AG09309 (cell line): ENCODE measurements at places on chromosomes 1 and 21.

- DNase-seq: no peak
Observed at GRCh38 chr21:40235528-40235927, 368.3 kb downstream of the PCP4 start.

- no peak for DNase-seq
Observed at GRCh38 chr1:15212954-15213291, 34.1 kb upstream of the FHAD1 start.

DNA sequence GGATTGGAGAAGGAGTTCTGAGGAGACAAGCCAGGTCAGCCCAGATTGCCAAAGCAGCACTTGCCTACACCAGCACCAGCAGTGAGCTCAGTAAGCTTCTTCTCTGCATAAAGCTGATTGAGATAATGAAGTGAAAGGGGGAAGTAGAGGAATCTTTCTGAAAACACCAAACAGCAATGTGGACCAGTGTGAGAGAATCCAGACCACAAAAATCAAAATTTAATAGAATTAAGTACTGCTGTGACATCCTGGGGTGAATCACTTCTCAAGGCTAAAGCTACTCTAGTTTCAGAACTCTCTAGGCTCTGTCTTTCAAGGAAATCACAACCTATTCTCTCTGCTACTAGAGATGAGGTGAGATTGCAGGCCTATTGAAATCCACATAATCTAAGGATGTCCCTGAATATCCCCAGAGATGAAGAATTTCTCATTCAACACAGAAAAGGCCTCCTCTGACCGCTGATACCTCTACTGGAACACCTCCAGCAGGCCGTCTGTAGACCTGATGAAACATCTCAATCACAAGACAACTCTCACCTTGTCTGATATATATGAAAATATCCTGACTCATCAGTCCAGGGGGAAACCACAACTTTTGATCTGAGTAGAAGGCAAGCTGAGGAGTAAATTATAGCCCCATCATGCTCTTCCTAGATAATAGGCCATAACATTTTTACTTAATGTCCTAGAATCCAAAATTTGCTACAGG is at the start of gene FCRL4:
Gene FCRL4 (minus strand): TSS at position 127 of the 709 bp plus-strand sequence. CDS start 141 bp downstream, outside the sequence.
- no peak for DNase-seq

GRCh38 chr1:69982992-69983391 is 222.4 kb downstream of the LRRC40 start:
- no peak for DNase-seq

GRCh38 chr1:39116116-39116607 is 88.3 kb upstream of the MACF1 start:
- no peak for DNase-seq

- DNase-seq: peak; percentile 57
Observed at GRCh38 chr1:68339505-68339904, 107.2 kb upstream of the WLS start.

DNA sequence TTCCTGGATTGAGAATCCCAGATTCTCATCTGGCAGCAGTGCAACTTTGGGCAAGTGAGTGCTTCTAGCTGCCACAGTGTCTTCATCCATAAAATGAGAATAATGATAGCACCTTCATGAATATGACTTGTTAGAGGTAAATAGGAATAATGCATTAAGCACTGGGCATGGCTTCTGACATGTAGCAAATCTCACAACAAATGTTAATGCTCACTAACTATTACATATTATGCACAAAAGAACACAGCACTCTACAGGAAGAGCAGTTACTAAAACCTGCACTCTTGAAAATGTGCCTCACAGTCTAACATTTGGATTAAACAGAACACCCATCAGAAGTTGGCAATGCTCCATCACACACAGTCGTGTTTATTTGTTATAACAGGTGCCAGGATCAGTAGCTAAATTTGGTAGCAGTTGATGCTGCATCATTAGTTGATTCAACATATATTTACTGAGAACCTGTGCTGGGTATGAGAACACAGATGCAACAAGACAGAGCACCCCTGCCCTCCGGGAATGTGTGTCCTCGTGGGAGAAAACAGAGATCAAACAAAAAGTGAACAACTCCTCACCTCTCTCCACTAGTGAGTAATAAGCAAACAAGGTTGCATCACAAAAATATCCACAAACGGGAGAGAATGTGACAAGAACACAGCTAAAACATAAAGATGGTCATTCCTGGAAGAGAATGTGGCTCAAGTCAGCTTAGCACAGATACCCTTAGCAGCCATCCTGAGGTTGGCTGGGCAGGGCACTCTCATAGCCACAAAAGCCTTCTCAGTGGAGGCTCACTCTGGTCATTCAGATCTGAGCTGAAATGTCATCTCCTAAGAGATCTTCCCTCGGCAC is 26.2 kb upstream of the LBR start:
- no peak for DNase-seq

DNA sequence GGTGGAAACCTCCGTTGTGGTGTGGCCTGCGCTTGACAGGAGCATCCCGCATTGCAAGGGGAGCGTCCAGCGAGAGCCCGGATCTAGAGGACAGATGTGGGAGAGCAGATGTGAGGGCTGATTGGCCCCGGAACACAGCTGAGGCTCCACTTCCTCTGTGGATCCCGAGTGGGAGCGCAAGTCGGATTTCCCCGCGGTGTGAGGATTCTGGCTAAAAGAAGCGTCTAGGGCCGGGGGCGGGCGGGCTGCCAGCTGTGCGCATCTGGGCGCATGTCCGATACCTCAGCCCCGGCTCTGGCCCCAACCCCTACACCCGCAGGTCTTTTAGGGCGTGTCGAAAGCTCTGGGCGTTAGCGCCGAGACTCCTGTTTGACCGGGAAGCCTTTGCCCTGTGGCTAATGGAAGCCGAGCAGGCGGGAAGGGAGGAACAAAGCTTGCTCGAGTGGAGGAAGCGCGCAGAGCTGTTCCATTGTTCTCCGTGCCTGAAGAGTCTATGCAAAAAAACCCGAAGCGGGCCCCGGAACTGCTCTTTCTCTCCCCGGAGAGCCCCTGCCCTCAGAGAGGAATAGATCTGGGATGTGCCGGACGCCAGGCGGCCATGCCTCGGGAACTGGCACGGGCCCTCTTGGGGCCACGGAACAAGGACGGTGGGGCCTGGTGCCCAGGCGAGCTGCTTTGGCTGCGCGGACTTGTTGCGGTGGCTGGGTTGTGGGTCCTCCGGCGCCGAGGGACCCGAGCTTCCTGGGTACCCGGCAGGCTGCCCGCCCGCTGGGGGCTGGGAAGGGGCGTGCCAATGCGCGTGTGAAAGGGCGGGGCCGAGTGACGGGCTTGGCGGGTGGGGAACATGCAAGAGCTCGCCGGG is 111.1 kb downstream of the NAV1 start:
- no peak for DNase-seq

DNA sequence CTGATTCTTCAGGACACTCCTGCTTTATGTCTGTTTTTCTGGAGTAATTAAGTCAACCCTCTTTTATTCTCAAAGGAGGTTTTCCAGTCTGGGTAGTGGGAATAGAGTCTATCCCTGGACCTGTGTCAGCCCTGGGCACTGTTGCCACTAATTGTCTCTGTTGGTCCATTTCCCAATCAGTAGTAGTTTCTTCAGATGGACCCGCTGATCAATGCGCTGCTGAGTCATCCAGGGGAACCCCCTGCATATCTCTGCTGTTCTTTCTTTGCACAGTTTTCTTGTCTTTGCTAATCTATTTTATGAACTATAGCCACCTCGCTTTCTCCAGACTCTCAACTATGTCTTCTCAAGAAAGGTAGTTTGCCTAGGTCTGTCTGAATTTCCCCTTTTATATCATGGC is 82.5 kb downstream of the TNNI3K start:
- no peak for DNase-seq

GRCh38 chr1:23448846-23449245 is 24.3 kb upstream of the TCEA3 start:
- no peak for DNase-seq

DNA sequence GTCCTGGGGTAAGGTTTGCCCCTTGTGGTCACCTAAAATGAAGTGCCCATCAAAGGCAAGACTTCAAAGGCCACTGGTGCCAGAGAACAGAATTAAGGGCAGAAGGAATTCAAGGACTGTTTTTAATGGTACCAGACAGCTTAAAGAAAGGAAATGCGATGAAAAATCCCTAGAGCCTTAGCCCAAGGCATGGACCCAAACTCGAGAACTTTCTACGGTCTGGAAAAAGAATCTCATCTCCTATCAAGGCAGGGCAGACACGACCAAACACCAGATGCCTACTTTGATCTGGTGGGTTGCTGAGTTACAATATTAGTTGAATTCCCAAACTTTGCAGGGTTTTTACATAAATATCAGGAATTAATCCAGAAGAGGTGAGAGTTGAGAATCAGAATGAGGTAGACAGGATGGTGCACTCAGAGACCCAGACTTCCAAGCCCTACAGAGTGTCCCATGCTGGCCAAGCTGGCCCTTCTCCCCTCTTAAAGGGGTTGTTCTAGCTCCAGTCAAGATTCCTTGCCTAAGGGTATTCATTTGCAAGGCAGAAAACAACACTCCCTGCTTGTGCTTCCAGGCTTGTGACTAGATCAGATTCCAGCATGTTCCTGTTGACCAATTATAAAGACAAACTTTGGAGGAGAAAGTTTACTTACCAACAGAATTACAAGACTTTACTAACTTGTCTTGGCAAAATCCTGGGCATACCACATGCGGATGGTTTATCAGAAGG is 48.0 kb downstream of the EDN2 start:
- no peak for DNase-seq

- DNase-seq: no peak
Observed at GRCh38 chr1:199809311-199809710, 218.2 kb upstream of the NR5A2 start.

- DNase-seq: no peak
Observed at GRCh38 chr1:33286451-33287185, 30.3 kb downstream of the ZNF362 start.
